Dermis blood vessel endothelial cell (primary cell): ENCODE measurements at places on chromosomes 12 and 14. TPM values are rescaled to one million over a fixed set of nuclear protein-coding genes. Genes with fewer than 3 reads are reported as not detected.

The RDH16 gene
- 0.17 TPM in 1 of 2 replicates, not detected in the other for total RNA-seq

The ESRRB gene
- total RNA-seq = not detected in 2 replicates

The CDKN3 gene
- 34.4 and 83.6 TPM in 2 replicates for total RNA-seq

- DNase-seq = no peak
Observed at GRCh38 chr12:24270965-24271364, 321.5 kb upstream of the SOX5 start.

DNA sequence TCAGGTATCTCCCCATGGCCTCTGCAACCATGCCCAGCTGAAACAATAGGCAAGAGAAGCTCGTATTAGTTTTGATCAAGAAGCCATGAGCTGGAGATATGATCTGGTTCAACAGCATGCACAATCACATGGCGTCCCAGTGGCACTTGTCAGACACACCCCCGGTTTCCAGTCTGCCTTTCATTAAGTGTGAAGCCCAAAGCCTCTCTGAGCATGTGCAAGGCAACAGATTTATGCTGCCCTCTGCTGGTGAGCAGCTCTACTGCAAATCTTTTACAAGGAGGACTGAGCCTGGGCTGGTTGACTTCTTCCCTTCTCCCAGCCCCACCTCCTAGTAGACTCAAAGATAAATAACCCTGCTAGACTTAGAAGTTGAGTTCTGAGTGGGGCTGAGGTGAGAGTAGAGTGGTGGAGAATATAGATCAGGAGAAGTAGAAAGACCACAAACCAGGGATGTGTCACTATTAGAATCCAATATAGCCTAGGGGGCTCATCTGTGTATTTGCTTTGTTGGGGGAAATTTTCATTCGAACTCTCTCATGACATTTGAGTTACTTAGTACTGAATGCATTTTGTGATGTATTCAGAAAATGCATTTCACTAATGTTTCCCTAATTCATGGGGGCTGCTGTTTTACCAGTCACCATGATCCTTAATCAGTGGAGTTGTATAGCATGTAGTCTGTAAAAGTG lies 53.7 kb upstream of the MBIP start:
- peak; percentile 89 for DNase-seq

DNA sequence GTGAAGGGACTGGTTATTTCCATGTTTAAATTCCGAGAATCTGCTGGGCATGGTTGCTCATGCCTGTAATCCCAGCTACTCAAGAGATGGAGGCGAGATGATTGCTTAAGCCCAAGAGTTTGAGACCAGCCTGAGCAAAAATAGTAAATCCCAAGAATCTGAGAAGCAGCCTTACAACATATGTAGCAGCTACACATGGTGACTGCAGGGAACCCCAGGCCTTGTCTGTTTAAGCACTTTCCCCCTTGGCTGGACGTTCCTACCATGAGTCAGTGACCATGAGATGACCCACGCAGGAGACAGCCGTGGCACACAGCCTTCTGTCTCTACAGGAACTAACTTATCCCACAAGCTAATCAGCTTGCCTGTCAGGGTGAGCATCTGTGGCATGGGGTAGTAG lies 5.5 kb upstream of the SLC24A4 start:
- DNase-seq = no peak

- peak; percentile 10 for DNase-seq
Observed at GRCh38 chr14:21070610-21071224, 613 bp downstream of the ARHGEF40 start.
